Sigmoid colon (tissue), 7 donors: ENCODE measurements at places on chromosomes 3 and 15. TPM values are rescaled to one million over a fixed set of nuclear protein-coding genes. Genes with fewer than 3 reads are reported as not detected.

DNA sequence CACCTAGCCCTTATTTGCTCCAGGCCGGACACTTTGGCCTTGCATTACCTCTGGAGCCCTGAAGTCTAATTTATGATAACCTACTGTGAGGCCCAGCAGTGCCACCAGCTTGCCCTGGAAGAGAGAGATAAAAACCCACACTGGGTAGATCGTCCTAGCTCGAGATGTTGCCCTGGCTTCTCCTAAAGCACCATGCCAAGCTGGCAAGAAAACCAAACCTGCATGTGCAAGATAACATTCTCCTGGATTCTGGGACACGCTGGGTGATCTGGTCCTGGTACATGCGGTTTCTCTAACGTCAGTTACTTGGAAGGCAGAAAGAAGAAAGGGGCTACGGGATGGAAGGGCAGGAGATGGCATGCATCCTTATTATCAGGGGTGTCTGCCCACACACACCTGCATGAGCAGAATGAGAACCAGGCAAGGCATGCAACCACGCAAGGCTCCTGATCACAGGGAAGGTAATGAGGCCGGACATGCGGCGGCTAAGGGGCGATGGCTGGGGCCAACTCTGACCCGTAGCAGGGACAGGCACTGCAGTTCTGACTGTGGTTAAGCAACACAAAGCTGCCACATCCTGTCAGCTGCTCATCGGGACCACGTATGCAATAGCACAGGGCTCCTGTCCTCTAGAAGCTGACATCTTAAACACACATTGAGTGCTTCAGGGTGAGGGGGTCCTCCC, 73.0 kb downstream of the OXNAD1 start:
- H3K4me3 ChIP-seq = no peak overlapping the region
- H3K36me3 ChIP-seq = no peaks in the 10 kb centered on the region
- H3K27me3 ChIP-seq = no peaks in the 10 kb centered on the region
- no peaks in the 10 kb centered on the region for H3K4me1 ChIP-seq
- H3K27ac ChIP-seq = no peak overlapping the region

DNA sequence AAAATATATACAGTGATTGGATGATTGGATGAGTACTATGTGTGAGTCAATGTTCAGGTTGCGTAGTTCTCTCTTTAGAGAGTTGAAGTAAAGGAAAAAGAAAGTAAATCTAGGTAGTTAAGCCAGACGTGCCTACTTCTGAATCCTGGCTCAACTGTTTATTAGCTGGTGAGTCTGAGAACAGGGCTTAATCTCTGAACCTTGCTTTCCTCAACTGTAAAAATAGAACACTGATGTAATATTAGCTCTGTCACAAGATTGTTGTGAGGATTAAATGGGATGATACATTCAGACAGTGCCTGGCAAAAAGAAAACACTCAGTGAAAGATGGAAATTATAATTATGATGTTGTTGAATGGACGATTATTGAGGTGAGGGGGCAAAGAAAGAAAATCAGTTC, 413.4 kb downstream of the MAGI1 start:
- no peaks in the 10 kb centered on the region for H3K4me1 ChIP-seq
- no peaks in the 10 kb centered on the region for H3K36me3 ChIP-seq
- H3K27ac ChIP-seq = no peak overlapping the region
- no peak overlapping the region for H3K4me3 ChIP-seq
- DNase-seq = no peak
- no peaks in the 10 kb centered on the region for H3K27me3 ChIP-seq

GRCh38 chr15:74696398-74696729, 540 bp upstream of the EDC3 start:
- no peaks in the 10 kb centered on the region for H3K4me1 ChIP-seq
- no peaks in the 10 kb centered on the region for H3K36me3 ChIP-seq
- peak overlapping the region; percentile 87 for H3K27ac ChIP-seq
- H3K27me3 ChIP-seq = no peaks in the 10 kb centered on the region

- no peaks in the 10 kb centered on the region for H3K36me3 ChIP-seq
- no peaks in the 10 kb centered on the region for H3K27me3 ChIP-seq
- H3K4me1 ChIP-seq = peaks cover 29% of the 10 kb centered on the region
Observed at GRCh38 chr3:61899700-61900462, 338.5 kb downstream of the PTPRG start.

- no peak overlapping the region for H3K4me3 ChIP-seq
- peaks cover 42% of the 10 kb centered on the region for H3K36me3 ChIP-seq
Observed at GRCh38 chr3:58520403-58521335, 16.3 kb downstream of the ACOX2 start.

DNA sequence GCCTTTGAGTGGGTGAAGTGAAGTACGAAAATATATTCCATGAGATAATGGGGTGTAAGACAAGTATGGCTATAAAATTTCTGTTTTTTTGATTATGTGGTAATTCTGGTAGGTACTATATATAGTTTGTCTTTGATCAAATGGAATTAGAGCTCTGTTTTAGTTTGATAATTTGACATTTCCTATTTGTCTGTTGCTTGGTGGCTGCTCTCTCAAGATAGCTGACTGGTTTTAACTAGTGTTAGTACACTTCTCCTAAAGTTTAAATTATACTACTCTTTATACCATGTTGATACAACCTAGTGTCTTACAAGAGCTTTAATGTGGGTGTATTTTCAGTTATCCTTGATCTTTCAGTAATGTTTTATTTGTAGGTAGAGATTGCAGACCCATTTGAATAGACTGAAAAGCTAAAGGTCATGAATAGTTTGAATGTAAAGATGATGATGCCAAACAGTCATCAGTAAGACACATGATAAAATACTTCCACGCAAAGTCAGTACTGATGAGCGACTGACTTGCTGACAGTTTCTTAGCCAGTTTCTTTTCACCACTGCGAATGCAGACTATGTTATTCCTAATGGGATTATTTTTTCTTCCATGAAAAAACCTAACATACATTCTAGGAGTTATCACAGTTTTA, 15.2 kb downstream of the SACM1L start:
- H3K4me3 ChIP-seq = no peak overlapping the region
- H3K27ac ChIP-seq = no peak overlapping the region
- peaks cover 5% of the 10 kb centered on the region for H3K4me1 ChIP-seq
- DNase-seq = no peak

DNA sequence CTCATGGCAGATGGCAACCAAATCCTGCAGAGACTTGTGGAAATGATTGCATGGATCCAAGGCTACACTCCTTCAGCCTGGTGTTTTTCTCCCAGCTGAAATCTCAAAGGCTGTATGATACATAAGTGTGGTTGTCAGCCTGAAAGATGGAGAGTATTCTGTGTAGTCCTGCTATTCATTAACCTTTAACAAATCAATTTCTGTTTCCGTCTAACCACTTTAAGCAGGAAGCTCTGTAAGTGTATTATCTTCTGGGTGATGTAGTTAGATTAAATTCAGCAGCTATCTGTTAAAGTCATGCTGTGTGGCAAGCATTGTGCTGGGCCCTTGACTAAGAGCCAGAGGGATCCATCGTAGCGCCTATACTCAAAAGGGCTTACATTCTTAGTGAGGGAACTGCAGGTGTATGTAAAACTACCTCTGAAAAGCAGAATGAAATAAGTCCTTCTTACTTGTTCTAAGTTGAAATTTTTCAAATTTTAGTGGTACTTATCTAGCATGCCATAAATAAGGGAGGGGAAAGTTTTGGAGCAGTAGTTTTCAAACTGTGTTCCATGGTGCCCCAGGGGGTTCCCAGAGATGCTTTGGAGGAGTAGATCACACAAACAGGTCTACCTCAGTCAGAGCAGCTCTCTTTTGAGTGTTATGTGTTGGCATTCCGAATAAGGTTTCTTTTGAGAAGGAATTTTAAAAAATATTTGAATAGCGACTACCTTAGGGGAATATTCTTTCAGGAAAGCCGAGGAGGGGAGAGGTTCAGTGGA, 28.9 kb downstream of the HACD3 start:
- H3K27me3 ChIP-seq = no peaks in the 10 kb centered on the region
- H3K36me3 ChIP-seq = peaks cover 7% of the 10 kb centered on the region
- H3K27ac ChIP-seq = no peak overlapping the region
- no peak overlapping the region for H3K4me3 ChIP-seq
- no peak for DNase-seq

DNA sequence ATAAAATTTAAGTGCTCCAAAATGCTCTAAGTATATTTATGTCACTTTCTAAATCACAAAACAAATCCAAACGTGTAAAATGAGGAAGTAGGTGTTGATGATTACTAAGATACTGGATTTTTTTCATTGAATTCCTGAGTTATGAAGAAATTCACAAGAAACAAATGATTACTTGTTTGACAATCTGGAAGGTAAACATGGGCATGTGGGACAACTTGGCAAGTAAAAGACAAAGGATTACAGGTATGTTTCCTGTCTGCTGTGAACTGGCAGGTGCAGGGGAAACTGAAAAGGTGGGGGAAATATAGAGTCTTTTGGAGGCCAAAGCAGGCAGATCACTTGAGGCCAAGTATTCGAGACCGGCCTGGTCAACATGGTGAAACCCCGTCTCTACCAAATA, 252.7 kb upstream of the AZI2 start:
- H3K36me3 ChIP-seq = no peaks in the 10 kb centered on the region
- no peaks in the 10 kb centered on the region for H3K27me3 ChIP-seq
- no peak overlapping the region for H3K27ac ChIP-seq
- no peak overlapping the region for H3K4me3 ChIP-seq
- DNase-seq = no peak
- H3K4me1 ChIP-seq = no peaks in the 10 kb centered on the region

SEC61A1 gene
- 17.4 TPM for polyA plus RNA-seq

TSC22D2 gene
- 6.6 TPM for polyA plus RNA-seq
